Ascending aorta (tissue), 2 donors: ENCODE measurements at places on chromosomes 2 and 18.

DNA sequence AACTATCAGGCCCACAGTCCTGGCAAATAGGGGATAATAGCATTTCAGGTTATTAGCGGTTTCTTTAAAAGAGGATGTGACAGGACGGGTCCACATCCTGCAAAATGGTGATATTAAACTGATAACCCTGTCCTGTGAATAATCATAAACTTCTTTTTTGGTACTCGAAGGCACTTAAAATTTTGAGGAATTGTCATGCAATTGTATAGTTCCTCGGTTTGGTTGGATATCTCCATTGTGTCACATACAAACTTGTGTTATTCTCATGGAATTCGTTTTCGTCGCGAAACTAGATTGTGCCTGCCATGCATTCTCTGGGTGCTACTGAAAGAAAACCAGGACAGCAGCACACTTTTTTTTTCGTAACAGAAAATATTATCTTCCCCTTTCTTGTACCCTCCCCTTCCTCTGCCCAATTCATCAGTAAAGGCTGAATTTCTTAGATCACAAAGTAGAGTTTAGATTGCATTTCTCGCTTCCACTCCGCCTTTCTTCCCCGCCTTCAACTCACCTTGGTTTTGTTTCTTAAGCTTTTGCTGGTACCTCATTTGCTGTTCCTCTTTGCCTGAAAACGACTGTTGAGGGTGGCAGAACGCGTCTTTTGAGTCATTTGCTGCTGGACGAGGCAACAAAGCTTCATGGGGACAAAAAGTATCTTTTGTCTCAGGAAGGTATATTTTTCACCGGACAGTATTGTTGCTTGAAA is 1.3 kb downstream of the CERS6 start:
- DNase-seq = no peak

DNA sequence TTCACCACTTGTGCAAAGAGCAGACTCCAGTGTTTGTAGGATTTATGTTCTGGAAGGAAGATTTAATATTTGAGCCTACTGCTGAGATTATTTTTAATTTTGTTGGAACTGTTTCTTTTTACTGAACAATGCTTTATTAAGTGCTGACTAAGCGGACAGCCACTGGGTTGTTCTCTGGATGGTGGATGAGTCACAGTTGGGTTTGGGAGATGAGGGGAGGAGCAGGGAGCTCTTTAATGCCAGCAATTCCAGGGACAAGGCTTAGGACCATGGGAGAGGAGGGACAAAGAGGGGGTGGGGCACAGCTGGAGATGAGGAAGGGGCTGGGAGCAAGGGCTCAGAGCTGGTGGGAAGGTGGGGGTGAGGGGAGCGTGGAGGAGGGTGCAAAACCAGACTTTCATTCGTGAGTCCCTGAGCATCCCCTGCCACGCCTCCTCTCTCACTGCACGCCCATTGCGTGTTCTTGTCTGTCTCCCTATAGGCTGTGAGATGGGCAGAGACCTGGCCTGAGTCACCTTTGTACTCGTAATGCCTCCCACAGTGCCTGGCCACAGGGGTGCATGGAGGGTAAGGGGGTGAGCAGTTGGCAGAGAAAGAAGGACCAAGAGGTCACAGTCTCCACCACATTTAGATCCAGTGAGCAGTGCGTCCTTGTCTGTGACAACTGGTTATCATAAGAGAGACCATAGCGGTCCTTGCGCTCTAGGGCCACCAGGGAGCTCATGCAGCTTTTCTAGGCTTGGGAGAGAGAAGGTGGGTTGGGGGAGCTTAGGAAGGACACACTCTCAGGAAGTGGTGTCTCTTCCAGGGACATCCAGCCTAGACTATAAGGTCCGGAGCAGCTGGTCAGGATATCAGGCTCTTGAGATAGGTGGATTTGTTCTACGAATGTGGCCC is 18.4 kb downstream of the SLC4A3 start:
- DNase-seq = no peak

DNA sequence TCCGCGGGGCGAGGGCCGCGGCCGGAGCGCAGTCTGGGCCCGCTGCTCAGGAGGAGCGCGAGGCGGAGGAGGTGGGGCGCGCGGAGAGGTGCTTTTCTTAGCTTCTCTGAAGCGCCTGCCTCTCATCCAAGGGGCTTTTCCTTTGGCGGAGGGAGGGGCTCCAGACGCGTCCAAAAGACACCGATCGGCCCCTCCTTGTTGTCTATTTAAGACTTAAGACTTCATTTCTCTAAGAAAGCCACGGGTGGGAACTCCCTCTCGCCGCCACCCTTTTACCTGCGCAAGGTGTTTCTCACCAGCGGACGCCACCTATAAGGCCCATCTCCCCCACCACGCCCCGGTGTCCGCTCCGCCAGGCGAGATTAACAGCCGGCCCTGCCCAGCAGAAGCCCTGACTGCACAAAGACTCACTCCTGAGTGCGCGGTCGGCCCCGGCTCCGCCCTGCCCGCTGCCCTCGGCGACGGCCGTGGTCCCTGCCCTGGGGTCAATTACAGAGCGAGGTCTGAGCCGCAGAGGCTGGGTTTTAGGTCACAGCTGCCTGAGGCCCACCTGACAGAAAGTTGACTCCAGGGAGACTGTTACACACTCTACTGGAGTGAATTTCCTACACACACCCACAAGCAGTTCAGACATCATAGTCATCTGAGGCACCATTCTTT is at the start of gene DSC2:
TSS of gene DSC2 (minus strand) at position 397 of the 660 bp plus-strand sequence. CDS start 450 bp downstream, outside the sequence.
- peak; percentile 63 for DNase-seq

DNA sequence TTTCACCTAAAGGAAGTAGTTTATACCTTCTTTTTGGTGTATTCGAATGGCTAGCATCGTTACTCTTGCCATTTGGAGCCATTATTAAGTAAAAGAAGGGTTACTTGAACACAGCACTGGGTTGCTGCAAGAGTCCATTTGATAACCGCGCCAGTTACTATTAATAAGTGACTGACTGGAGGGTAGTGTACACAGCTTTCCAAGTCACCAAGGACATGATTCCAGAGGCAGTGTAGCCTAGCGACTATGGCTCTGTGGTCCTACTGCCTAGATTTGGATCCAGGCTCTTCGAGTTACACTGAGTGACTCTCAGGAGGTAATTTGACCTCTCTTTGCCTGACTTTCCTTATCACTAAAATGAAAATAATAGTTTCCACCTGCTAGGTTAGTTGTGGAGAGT is 206.8 kb downstream of the MEIS1 start:
- DNase-seq = no peak

- no peak for DNase-seq
These were observed 12.0 kb upstream of the DARS1 start for GRCh38 chr2:135997380-135997779.
